ENCODE measurements at places on chromosomes 11 and 22. TPM values are rescaled to one million over a fixed set of nuclear protein-coding genes. Genes with fewer than 3 reads are reported as not detected.

- DNase-seq: no peak
- H3K4me3 ChIP-seq: no peak overlapping the region
- no peak overlapping the region for H3K27ac ChIP-seq
- no peaks in the 10 kb centered on the region for H3K4me1 ChIP-seq
Measured at GRCh38 chr11:15616130-15617105, 501.7 kb downstream of the INSC start.

DNA sequence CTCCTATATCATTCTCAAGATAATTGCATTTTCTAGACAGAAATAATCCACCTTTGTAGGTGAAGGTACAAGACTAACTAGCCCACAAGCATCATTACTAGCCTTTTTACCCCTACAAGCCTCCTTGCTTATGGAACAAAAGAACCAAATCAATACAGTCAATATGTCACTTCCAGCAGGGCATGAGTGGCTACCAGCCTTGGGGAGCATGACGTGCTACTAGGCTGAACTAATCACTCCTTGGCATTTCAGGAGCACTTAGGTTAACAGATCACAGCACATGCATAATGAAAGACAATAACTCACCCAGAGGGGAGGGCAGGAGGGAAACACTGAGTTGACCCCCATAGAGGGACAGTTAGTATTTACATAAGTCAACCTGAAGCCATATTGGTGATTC, 2.7 kb downstream of the DRD2 start:
- H3K27me3 ChIP-seq: peaks cover 15% of the 10 kb centered on the region
- H3K4me1 ChIP-seq: no peaks in the 10 kb centered on the region
- no peaks in the 10 kb centered on the region for H3K36me3 ChIP-seq
- no peak overlapping the region for H3K4me3 ChIP-seq

- no peaks in the 10 kb centered on the region for H3K27me3 ChIP-seq
- H3K4me3 ChIP-seq: peak overlapping the region; percentile 98
- H3K27ac ChIP-seq: peak overlapping the region; percentile 99
- peaks cover 5% of the 10 kb centered on the region for H3K36me3 ChIP-seq
- DNase-seq: no peak
Measured at GRCh38 chr22:20506543-20507252, 712 bp upstream of the MED15 start.

DNA sequence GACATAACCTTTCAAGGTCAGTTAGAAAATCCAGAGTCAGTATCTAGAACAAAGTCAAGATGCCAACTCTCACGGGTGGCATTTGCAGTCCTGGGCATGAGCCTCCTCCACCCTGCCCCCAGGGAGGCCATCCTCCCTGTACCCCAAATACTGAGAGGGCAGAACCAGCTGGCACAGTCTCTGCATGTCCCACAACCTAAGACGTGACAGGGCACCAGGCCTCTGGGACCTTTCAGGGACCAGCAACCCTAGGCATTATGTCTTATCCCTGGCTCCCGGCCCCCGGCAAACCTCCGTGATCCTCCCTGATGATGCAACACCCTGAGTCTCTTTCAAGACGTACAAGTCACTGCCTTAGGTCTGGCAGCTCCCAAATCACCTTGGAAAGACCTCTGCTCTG, 2.0 kb downstream of the MB start:
- H3K4me1 ChIP-seq: peaks cover 5% of the 10 kb centered on the region
- DNase-seq: no peak
- H3K4me3 ChIP-seq: no peak overlapping the region
- H3K36me3 ChIP-seq: no peaks in the 10 kb centered on the region

DNA sequence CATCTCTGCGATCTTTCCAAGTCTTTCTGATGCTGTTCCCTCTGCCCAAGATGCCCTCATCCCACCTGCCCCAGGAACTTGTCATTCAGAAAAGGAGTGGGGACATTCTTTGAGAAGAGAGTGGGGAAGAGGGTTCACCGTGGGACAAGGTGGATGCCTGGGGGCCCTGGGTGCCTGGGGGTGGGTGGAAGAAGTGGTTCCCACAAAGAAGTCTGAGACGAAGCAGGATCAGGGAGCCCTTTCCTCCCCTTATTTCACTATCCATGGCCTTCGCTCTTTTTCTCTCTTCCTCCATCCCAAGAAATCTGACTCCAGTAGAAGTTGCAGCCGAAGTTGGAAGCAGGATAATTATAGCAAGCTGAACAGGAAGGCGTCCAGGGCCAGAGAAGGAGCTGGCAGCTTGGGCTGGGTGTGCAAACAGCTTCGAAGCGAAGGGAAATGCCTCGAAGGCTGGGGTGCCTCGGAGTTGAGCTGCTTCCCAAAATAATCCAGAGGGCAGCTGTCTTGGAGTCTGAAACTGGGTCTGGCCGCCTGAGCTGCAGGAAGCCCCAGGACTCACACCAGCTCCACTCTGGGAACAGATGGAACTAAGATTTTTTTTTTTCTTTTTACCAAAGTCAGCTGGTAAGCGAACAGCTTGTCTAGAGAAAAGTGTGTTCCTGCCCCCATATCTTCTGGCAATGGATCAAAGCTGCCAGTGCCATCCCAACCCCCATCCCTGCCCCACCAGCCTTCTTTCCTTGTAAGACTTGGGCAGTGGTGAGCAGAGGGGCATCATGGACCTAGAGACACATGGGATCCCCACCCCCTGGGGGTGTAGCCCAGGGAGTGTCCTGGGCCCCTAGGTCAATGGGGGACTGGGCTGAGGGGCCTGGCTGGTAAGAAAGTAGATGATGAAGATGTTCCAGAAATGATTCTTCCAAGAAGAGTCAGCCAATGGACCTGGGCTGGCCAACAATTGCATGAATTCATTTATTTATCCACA, 31.5 kb downstream of the PARVG start:
- no peaks in the 10 kb centered on the region for H3K27me3 ChIP-seq
- H3K36me3 ChIP-seq: no peaks in the 10 kb centered on the region
- H3K27ac ChIP-seq: no peak overlapping the region
- H3K4me1 ChIP-seq: no peaks in the 10 kb centered on the region
- H3K4me3 ChIP-seq: no peak overlapping the region
- DNase-seq: no peak

- no peaks in the 10 kb centered on the region for H3K4me1 ChIP-seq
- DNase-seq: no peak
- H3K4me3 ChIP-seq: no peak overlapping the region
- no peaks in the 10 kb centered on the region for H3K36me3 ChIP-seq
Measured at GRCh38 chr11:19455731-19456130, 215.0 kb upstream of the E2F8 start.

DNA sequence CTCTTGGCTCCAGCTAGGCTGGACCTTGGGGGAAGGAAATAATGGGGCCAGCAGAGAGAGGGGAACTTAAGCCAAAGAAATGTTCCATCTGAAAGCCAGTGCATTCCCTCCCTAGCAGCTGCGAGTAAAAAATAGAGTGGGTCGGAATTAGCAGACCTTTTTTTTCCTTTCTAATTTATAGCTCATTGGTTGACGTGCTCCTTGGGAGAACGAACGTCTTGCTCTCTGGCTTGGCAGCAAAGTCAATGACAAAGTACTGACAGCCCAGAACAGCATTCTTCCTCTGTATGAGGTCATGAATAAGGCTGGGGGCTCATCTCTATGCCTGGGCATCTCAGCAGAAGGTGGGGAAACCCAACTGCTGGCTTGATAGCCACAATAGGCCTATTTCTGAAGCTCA, 65.0 kb downstream of the SEZ6L start:
- no peak overlapping the region for H3K27ac ChIP-seq
- no peaks in the 10 kb centered on the region for H3K4me1 ChIP-seq
- DNase-seq: no peak
- H3K4me3 ChIP-seq: no peak overlapping the region
- no peaks in the 10 kb centered on the region for H3K36me3 ChIP-seq

GRCh38 chr11:74460065-74460464, 7.3 kb downstream of the KCNE3 start:
- no peaks in the 10 kb centered on the region for H3K27me3 ChIP-seq
- no peaks in the 10 kb centered on the region for H3K36me3 ChIP-seq
- H3K4me1 ChIP-seq: no peaks in the 10 kb centered on the region
- H3K4me3 ChIP-seq: no peak overlapping the region
- DNase-seq: no peak

- H3K27me3 ChIP-seq: no peaks in the 10 kb centered on the region
- no peak overlapping the region for H3K27ac ChIP-seq
- no peak for DNase-seq
- no peak overlapping the region for H3K4me3 ChIP-seq
- H3K4me1 ChIP-seq: no peaks in the 10 kb centered on the region
Measured at GRCh38 chr11:69730500-69730899, 26.7 kb upstream of the FGF19 start.

GRCh38 chr11:126476266-126476924, 120.9 kb downstream of the ST3GAL4 start:
- no peaks in the 10 kb centered on the region for H3K27me3 ChIP-seq
- no peak for DNase-seq
- H3K4me3 ChIP-seq: no peak overlapping the region
- H3K4me1 ChIP-seq: peaks cover 10% of the 10 kb centered on the region
- H3K36me3 ChIP-seq: no peaks in the 10 kb centered on the region

DNA sequence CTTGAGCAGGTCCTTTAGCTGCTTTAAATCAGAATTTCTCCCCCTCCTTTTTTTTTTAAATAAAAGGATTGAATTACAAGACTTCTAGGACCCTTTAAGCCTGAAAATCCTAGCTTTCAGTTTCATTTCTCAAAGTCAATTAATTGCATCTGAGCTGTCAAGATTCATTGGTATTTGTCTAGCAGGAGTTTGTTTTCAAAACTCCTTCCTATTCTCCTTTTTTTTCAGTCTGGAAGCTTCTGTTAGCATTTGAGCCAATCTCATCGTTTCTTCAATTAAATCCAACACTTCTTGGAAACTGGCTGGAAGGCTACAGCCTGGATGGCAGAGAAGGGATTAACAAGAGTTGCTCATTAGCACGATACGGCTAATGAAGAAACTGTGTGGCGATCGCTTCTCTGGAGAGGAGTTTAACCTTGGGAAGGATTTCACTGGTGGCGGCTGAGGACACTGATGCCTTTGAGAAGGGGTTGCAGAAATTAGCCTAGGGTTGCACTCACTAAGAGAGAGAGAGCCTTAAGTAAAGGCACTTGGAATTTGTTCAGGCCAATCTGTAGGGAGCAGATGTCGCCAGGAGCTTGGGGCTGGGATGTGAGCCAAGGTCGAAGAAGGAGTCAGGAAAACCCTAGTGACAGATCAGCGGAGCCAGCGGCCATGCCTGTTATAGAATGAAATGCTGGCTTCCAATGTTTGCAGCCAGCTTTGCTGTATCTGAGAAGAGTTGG, 43.8 kb upstream of the API5 start:
- H3K36me3 ChIP-seq: no peaks in the 10 kb centered on the region
- H3K27me3 ChIP-seq: no peaks in the 10 kb centered on the region
- H3K4me3 ChIP-seq: no peak overlapping the region
- no peaks in the 10 kb centered on the region for H3K4me1 ChIP-seq
- H3K27ac ChIP-seq: no peak overlapping the region

DNA sequence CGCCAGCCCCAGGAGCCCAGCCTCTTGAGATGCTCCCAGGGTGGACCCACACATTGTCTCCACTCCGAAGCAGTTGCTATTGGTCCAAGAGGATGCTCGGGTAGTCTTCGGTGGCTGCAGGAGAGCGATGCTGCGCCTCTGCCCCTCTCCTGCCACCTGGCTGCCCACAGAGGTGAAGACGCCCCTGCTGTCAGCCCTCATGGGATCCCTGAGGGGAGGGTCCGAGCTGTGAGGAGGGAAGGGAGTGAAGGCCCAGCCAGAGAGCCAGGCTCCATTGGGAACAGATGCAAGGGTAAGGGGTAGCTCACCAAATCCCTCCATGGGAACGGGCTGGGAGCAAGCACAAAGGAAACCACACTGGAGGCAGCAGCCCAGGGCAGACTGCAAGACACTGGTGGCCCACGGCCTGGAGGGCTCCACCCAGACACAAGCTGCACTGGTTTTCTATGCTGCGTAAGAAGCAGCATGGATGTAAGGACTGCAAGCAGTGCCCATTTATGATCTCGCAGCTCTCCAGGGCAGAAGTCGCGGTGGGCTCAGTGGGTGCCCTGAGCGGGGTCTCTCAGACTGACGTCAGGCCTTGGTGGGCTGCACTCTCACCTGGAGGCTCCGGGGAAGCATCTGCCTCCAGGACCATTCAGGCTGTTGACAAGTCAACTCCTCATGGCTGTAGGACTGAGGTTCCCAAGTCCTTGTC, 15.7 kb downstream of the TSPAN32 start:
- no peak overlapping the region for H3K27ac ChIP-seq
- no peak for DNase-seq
- H3K36me3 ChIP-seq: no peaks in the 10 kb centered on the region
- H3K4me3 ChIP-seq: no peak overlapping the region

DNA sequence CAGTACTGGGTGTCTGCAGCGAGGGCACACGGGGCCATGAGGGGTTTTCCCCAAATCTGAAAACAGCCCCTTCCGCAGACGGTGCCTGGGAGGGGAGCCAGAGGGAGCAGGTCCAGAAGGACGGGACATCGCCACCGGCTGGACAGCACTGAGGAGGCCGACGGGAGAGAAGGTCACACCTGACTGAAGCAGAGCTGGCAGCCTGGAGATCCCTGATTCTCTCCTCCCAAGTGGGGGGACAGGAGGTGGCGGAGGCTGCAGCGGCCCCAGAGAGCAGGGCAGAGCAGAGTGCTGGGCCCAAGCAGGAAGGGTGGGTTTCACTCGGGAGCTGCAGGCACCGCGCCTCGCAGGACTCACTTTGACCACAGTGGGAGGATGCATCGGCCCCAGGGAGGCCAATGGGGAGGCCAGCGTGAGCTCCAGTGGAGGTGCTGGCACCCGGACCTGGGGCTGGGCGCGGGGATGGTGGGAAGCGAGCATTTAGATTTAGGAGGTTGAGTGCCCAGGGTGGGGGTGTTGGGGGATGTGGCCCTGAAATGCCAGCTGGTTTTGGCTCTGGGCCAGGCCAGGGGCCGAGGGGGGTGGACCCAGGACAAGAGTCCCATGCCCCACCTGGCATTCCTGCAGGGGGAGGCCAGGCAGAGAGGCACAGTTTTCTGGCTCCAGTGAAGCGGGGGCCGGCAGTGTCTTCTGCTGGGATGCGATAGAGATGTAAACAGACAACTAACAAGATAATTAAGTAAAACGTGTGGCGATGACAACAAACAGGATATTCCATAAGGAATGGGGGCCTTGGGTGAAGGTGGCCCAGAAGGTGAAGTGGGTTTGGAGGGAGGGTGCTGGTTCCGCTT, 92.3 kb upstream of the FGF3 start:
- H3K4me1 ChIP-seq: no peaks in the 10 kb centered on the region
- DNase-seq: no peak
- H3K27me3 ChIP-seq: no peaks in the 10 kb centered on the region
- no peak overlapping the region for H3K4me3 ChIP-seq
- no peak overlapping the region for H3K27ac ChIP-seq

GRCh38 chr11:82865841-82866240, 34.4 kb downstream of the PRCP start:
- no peaks in the 10 kb centered on the region for H3K36me3 ChIP-seq
- no peak overlapping the region for H3K4me3 ChIP-seq
- no peaks in the 10 kb centered on the region for H3K27me3 ChIP-seq
- H3K27ac ChIP-seq: no peak overlapping the region

EIF3M gene
- 409 TPM for total RNA-seq

ZFTA gene
- total RNA-seq: 7.6 TPM

BACE1 gene
- total RNA-seq: 2.9 TPM

NPTXR gene
- 6.3 TPM for total RNA-seq

OR4D10 gene
- not detected for total RNA-seq

GP1BB gene
- total RNA-seq: not detected

BSCL2 gene
- 32.9 TPM for total RNA-seq

TMA7B gene
- total RNA-seq: 2.0 TPM

PITPNM1 gene
- total RNA-seq: 94.0 TPM

SCO2 gene
- total RNA-seq: 3.5 TPM

Data from CD8-positive, alpha-beta memory T cell (primary cell).